Spleen (tissue), 13 donors: ENCODE measurements at places on chromosomes 3 and 15.

DNA sequence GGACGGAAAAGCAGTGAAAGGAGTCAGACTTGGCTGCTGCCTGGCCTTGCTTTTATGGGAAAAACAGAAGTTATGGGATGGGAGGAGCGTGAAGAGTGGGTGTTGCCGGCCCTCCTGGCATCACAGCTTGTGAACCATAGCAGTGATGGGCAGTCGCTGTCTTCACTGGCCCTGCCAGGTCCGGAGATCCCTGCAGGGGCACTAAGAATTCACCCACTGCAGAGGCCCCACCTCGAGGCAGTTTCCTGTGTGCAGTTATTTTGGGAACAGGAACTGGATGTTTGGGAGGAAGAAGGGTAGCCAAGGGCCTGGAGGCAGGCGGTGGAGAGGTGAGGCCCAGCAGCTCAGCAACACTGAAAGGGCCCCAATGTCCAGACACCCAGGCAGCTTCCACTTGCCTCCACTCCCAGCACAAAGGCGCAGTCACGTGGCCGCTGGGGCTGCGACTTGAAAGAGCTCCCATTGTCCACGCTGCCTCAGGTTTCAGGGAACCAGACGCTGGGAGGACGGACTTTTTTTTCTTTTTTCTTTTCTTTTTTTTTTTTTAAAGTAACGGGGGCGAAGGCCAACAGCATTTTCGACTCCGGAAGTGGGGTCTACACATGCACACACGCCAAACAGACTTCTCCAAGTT lies 255.6 kb downstream of the ZNF621 start:
- no peak for DNase-seq

DNA sequence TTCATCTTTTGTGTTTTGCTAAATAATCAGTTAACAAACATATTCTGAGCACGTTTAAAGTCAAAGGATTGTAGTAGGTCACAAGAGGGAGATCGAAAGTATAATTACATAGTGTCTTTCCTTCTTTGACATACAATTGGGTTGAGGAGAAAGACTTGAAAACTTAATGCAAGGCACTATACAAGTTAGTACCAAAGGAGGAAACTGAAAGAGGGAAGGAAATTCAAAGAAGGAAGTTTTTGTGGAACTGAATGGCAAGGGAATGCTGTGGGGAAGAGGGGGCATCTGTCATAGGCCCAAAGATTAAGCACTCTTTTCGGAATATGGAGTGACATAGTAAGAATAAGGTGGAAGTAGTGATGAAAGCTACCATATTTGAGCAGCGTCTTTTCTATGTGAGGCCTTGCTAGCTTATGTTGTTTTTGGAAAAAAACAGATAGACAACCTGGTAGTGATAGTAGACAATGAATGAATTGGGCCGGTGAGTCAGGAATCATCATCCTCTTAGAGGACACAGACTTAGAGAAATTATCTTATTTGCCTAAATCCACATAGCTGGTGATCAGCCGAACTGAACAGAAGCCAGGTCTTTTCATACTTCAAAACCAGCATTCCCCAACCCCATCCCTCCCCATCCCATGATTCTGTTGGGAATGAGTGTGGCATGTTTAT lies 10.2 kb downstream of the MBNL1 start:
- no peak for DNase-seq

- no peak for DNase-seq
These were observed 640.3 kb upstream of the ADAMTS9 start for GRCh38 chr3:65328148-65328547.

- no peak for DNase-seq
These were observed 214.5 kb downstream of the XXYLT1 start for GRCh38 chr3:195056506-195056905.

DNA sequence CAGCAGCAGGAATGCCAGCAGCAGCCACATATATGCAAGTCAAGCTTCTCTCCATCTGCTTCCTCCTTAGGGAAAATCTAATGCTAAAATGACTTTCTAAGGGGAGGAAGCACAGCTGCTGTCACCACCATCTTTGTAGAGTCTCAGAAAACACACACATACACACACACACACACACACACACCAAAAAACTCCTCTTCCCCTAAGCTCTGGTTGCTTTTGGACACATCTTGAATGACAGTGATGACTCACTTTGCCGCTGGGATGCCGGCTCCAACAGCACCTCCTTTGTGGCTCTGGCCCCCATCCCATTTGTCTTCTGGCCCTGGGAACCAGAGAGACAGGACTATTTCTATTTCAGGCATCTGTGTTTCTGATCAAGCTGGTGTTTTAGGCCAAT lies 124.8 kb upstream of the GOLIM4 start:
- no peak for DNase-seq

- DNase-seq: no peak
These were observed 10.8 kb downstream of the ZNF774 start for GRCh38 chr15:90362936-90363212.

DNA sequence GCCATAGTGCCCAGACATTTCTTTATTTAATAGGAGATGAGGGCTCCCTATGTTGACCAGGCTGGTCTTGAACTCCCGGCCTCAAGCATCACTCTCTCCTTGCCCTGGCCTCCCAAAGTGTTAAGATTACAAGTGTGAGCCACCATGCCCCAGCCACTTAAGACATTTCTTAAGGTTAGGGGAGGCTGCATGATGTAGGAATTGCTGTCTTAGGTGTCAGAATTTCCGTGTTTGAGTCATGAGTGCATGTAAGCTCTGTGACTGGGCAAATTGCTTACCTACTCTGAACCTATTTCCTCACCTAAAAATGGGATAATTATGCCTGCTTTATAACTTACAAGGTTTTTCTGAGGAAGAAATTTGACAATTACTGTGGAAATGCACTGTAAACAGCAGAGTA lies 34.2 kb upstream of the SIAH2 start:
- DNase-seq: no peak

GRCh38 chr3:116423945-116424344 lies 21.3 kb downstream of the LSAMP start:
- DNase-seq: no peak

DNA sequence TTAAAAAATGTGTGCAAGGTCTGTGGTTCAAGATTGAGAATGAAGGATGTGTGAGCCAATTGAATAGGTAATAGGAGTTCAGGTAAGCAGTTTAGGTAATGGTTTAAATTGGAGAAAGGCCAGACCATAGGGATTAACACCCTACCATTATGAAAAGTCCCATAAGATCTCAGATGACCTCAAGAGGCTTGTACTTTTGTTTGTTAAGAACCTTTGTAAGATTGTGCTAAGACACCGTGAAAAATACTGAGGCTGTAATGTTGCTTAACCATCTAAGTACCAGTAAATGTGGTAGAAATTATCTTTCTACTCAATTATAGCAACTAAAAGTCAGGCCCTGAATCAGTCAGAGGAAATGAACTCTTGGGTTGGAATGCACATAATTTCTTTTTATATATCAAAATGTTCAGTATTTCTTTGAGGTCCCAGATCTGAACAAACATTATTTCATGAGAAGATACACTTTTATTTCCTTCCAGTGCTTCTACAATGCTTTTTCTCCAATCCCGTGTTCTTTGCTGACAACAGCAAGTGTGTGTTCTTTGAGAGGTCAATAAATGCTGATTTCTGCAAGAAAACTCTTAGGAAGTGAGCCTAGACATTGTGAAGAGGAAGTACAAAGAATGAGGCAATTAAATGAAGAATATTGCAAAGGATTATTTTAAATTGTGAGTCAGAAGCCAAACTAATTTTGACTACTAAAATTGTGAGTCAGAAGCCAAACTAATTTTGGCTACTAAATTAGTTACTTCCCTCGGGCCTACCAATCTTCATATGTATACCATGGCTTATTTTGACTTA lies 66.4 kb downstream of the TCF12 start:
- no peak for DNase-seq

- DNase-seq: no peak
These were observed 426.2 kb downstream of the PLCL2 start for GRCh38 chr3:17310983-17311382.

DNA sequence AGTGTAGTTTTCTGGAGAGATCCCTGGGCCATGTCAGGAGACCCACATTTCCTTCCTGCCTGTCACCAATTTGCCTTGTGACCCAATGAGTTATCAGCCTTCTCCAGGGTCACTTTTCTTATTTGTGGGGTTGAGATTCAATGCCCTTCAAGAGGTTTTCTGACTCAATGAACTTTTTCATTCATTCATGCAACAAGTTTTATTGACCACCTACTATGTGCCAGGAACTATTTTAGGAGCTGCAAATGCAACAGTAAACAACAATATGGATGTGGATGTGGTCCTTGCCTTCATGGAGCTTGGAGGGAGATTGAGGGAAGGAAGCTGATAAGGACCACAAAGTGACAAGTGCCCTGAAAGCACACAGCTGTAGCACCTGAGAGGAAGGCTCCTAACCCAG lies 142.8 kb downstream of the OPA1 start:
- no peak for DNase-seq

DNA sequence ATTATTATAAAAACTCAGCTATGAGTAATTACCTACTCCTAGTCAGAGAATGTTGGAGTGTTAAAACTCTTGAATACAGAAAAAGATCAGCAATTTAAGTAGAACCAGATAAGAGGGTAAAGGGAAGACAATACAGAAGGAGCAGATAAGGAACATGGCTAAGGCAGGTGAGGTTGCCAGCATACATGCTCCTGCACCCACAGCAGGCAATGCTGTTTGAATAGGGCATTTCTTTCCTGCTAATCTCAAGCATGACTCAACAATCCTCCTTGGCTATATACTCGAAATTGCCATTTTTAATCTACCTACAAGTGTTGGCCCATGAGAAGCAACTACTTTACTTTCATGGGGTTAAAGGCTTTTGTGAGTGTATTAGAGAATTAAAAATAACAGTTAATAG lies 494.5 kb downstream of the DIPK2A start:
- DNase-seq: no peak

- DNase-seq: no peak
These were observed 365.8 kb upstream of the MCTP2 start for GRCh38 chr15:93865586-93865985.

- no peak for DNase-seq
These were observed 32.6 kb downstream of the PSMD6 start for GRCh38 chr3:63990733-63991132.

GRCh38 chr15:83068054-83068453 lies 1.0 kb upstream of the BTBD1 start:
- DNase-seq: no peak

DNA sequence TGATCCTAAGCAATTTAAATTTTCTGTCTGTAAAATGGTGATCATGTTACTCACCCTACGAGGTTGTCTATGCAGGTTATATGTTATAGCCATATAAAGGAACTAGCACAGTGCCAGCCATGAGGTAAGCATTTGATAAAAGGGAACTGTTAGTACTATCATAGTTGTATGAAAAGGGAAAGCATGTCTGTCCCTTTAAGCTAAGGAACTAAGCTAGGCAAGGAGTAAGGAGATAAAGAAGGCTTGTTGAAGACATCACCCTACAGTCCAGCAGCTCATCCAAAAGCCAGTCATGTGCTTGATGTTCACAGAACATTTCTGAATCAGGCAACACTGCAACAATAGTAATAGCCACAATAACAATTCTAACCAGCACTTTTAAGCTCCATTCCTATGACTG lies 243.9 kb downstream of the ZBTB20 start:
- DNase-seq: no peak

GRCh38 chr3:134790065-134790464 lies 5.0 kb upstream of the EPHB1 start:
- DNase-seq: no peak

DNA sequence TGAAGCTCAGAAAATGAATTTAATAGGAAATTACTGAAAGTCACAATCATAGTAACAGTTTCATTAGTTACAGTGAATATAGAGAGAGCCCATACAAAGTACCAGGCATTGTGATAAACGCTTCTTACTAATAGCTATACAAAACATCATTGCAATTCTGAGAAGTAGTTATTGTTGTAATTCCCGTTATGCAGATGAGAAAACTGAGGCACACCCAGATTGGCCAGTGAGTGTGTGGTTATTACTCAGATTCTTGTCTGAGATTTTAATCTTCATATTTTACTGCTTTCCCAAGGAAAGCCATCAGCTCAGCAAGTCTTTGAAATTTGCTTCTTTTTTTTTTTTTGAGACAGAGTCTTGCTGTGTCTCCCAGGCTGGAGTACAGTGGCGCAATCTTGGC lies 14.3 kb downstream of the FLNB start:
- no peak for DNase-seq
